Esophagus squamous epithelium (tissue), 5 donors: ENCODE measurements at places on chromosomes 7 and 10.

GRCh38 chr10:13830385-13830784 is 243.6 kb downstream of the PRPF18 start:
- DNase-seq: no peak

- DNase-seq: no peak
Observed at GRCh38 chr10:102779680-102780526, 36.2 kb downstream of the WBP1L start.

- no peak for DNase-seq
Observed at GRCh38 chr7:83704564-83704963, 55.6 kb upstream of the SEMA3E start.

GRCh38 chr10:79346012-79346340 is 1.3 kb upstream of the PPIF start:
- no peak for DNase-seq

DNA sequence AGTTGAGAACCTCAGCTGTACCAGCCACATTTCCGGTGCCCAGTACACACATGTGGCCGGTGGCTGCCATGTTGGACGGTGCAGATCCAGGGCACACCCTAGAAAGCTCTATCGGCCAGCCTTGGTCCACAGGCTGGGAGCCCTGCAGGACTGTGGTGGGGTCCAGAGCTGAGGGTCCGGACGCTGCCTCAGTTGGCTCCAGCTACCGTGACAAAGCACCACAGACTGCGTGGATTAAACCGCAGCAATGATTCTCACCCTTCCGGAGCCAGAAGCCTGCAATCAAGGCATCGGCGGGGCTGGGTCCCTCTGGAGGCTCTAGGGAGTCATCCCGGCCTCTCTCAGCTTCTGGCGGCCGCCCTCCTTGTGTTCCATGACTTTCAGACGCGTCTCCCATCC is 50.1 kb downstream of the PDGFA start:
- no peak for DNase-seq

DNA sequence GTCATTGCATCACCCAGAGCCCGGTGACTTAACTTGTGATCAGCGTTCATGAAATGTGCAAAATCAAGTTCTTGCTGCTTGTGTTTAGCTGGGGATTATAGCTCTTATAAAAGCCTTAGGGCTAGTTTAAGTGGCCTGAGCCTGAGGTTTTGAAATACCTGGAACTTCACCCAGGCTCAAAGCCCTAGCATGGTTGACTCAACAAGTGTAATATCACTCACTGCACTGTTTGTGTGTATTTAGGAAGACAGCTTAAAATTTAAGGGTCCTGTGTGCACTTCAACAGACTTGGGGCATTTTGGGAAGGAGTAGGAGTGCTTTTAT is 489.5 kb downstream of the GATA3 start:
- DNase-seq: no peak

GRCh38 chr10:48406204-48406603 is 99.7 kb downstream of the MAPK8 start:
- no peak for DNase-seq

GRCh38 chr7:97001221-97001620 is 4.1 kb upstream of the DLX6 start:
- no peak for DNase-seq

GRCh38 chr10:60413306-60414012 is 23.8 kb upstream of the ANK3 start:
- no peak for DNase-seq

- DNase-seq: no peak
Observed at GRCh38 chr7:105830405-105831301, 45.7 kb downstream of the ATXN7L1 start.

DNA sequence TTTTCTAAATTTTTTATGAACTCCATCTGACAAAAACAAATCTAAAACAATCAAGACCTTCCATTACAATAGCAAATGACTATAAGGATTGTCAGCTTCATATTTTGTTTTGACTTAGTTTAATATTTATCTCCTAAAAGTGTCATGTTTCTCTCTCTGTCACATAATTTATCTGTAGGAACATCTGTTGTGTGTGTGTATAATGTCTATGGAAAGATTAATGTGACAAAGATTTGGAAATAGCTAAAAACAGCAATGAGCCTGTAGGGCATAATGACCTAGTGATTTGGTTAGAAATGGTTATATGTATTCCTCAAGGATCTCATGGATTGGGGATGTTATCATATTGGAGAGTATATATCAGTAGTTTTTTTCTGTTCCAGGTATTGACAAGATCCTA is 69.6 kb upstream of the MDFIC start:
- DNase-seq: no peak

DNA sequence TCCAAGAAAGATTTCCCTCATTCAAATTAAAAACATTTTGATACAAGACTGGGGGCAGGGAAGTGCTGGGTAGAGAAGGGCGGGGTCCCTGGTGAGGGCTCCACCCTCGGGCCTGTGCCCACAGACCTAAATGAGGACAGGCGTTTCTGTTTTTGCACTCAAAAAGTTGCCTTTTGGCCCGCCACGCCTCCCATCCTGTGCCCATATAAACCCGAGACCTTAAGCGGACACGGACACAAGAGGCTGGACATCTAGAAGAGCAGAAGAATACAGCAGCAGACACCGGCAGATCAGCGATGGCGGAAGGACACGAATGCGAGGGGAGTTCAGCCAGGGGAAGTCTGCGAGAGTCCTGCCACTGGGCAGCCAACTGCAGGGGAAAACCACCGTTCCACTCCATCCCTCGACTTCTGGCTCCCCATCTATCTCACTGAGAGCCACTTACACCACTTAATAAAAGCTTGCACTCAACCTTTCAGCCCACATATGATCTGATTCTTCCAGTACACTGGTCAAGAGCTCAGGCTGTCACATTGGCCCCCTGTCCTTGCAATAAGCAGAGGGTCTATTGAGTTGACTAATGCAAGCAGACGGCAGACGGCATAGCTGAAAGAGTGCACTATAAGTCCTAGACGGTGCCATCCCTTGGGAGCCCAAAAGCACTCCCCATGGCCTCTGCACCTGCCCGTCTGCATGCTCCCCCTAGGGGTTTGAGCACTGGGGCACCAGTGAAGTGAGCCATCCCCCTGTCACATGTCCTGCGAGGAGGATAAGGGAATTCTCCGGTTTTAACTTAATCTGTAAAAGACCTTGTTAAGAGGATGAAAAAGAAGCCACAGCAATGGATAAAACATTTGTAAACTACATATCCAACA is 181.8 kb upstream of the PRSS1 start:
- no peak for DNase-seq

DNA sequence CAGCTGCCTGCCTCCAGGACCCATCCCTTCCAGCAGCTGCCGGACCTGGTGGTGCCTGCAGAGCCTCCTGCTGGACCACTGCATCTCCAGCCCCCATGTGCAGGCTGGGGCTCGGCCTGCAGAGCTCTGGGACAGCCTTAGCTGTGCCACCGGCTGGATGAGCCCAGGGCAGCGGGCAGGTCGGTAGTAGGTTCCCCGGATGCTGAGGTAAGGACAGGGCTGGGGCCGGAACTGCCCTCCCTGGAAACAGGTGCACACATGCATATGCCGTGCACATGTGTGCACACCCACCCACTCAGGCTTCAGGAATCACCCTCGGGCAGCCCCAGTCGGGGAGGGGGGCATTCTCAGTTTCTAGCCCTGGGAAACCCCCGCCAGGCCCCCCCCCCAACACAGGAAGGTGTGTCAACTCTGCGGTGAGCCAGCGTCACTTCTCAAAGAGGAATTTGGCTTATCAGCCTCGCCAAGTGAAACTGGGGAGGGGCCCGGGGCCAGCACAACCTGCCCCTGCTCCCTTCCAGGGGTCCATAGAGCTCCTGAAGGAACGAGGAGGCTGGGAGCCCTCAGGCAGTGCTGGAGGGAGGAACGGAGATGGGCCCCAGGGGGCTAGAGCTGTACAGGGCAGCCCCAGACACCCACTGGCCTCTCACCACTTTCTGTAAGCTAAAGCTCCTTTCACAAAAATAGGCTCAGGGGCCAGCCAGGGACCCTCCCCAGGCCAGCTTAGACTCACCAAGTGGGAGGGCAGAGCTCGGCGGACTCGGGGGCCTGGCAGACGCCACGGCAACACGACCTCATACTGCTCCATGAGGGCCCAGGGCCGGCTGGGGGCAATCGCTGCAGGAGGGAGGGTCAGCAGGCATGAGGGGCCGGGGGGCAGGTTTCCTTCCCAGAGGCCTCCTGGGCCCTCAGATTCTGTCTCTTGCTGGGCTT is 1.7 kb downstream of the ADAM8 start:
- DNase-seq: no peak

DNA sequence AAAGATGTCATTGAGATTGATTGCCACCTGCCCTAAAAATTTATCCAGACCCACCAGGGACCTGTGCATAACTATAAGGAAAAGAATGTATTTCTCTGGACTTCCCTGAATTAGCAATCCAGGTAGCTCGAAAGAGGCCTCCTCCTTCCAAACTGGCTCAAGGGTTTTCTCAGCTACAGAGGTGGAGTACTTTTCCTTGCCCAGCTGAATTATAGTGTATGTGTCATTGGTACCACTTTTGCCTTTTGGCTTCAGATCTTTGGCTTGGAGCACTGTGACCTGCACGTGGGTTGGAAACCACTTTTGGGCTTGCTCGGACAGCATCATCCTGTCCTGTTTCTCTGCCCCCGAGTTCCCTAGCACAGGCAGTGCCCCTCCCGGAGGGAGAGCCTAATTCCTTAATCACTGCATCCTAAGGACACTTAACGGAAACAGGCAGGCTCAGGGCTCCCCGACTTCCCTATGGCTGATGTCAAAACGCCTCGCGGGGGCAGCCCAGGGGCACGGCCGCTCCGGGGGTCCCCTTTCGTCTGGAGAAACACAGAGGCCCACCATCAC is 825 bp downstream of the RAB11FIP2 start:
- no peak for DNase-seq

DNA sequence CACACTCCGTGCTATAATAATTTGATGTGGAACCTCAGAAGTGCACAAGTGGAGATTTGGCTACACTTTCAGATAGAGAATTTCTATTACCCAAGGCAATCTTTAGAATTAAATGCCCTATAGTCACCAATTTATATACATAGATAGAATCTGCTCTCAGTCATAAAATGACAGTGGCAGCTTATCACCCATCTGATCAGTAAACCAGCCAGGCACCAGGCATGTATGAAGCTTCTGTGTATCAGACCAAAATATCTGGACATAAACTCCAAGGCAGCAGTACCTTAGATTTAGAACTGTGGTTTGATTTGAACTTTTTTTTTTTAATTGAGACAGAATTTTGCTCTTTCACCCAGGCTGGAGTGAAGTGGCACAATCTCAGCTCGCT is 180.9 kb downstream of the IPMK start:
- no peak for DNase-seq

GRCh38 chr7:105205592-105206237 is 183.0 kb downstream of the SRPK2 start:
- DNase-seq: no peak

GRCh38 chr10:8369666-8370065 is 315.2 kb downstream of the GATA3 start:
- DNase-seq: no peak

DNA sequence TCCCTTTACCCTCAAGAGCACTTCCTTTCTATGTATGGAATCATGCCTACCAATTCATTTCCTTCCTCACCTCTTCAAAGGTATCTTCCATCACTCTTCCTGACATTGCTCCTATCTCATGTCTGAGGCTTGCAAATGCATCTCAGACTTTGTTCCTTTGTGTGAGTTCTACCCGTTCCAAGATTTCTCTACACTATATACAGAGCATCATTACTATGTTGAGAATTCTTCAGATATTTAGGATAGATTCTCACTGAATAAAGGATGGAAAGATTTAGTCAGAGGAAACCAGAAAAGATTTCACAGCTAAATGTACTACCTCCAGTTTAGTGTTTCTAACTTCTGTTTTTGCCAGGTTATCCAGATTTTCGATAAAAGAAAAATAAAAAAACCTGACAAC is 462.7 kb downstream of the PHTF2 start:
- no peak for DNase-seq

DNA sequence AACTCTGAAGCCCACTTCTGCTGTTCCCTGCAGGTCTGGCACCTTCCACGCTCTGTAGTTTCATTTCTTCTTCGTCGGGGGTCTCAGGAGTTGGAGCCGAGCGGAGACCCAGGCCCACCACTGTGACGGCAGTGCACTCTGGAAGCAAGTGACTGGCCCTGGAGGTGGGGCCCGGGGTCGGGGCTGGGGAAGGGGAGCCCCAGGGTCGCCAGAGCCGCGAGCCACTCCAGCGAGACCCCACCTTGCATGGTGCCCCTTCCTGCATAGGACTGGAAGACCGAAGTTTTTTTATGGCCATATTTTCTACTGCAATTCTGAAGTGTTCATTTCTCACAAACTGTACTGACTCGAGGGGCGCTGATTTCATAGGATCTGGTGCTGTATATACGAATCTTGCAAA is 172.8 kb downstream of the CCDC3 start:
- no peak for DNase-seq

- no peak for DNase-seq
Observed at GRCh38 chr7:5445981-5446594, 22.5 kb upstream of the TNRC18 start.

DNA sequence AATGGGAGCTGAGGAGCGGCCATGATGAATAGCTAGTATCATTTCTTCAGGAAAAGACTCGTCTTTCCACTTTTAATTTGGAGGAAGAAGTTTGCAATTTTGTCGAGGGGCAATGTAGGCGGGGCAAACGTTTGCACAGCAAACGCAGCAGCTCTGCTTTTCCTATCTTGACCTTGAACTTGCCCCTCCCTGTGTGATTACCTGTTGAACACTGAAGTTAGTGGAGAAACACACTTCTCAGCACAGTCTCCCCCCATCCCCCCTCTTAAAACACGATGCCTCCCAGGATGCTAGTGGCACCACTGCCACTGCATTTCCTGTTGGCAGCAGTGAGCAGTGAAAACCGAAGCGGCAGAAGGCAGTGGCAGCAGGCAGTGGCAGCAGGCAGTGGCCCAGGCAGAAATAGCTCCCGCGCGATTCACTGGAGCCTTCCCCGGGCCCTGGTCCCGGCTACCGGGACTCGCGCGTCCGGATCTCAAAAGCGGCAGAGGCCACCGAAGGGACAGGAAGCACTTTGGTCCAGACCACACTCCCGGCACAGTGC is at the start of gene EPDR1:
TSS of gene EPDR1 (plus strand) at position 336 of the 544 bp plus-strand sequence. CDS start 300 bp downstream, outside the sequence.
- DNase-seq: no peak

GRCh38 chr10:3398825-3399646 is 226.5 kb upstream of the PITRM1 start:
- no peak for DNase-seq

DNA sequence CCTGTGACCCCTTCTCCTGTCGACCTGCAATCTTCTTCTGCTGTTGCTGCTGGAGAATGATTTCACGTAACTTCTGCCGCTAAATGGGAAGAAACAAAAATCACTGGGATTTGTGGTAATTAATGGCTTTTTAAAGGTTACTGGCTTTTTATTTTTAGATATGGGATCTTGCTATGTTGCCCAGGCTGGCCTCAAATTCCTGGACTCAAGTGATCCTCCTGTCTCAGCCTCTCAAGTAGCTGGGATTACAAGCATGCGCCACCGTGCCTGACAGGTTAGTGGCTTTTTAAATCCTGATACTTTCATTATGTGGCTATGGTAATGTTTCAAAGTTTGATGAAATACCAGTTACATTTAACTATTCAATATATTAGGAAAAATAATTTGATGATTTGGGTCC is 154.6 kb downstream of the GALNT11 start:
- DNase-seq: no peak

- no peak for DNase-seq
Observed at GRCh38 chr7:80819503-80819902, 99.3 kb downstream of the SEMA3C start.
